B cell (primary cell): ENCODE measurements at places on chromosomes 4 and X. TPM values are rescaled to one million over a fixed set of nuclear protein-coding genes. Genes with fewer than 3 reads are reported as not detected.

Gene SHOX
- total RNA-seq, result not detected in 2 replicates

Gene MSX1
- not detected in 2 replicates for total RNA-seq

Gene GRIA2
- total RNA-seq, result not detected in 2 replicates

Gene ZMYM3
- total RNA-seq, result 40.0 and 40.6 TPM in 2 replicates

Gene TRIML2
- not detected in 2 replicates for total RNA-seq

Gene DCHS2
- total RNA-seq, result 0.02 and 0.27 TPM in 2 replicates

Gene CEP44
- total RNA-seq, result 23.3 and 25.2 TPM in 2 replicates

Gene GPR50
- not detected in 2 replicates for total RNA-seq

Gene SUPT20HL2
- total RNA-seq, result not detected in 2 replicates

Gene SERTM2
- not detected in 2 replicates for total RNA-seq

Gene AADAT
- total RNA-seq, result not detected in 2 replicates

Gene UGT2B11
- total RNA-seq, result not detected in 2 replicates

Gene PTPN13
- total RNA-seq, result 0.68 and 0.91 TPM in 2 replicates

Gene PAGE1
- not detected in 2 replicates for total RNA-seq

- DNase-seq, result peak; percentile 27
- H3K27ac ChIP-seq, result no peak overlapping the region
- H3K27me3 ChIP-seq, result no peaks in the 10 kb centered on the region
Observed at GRCh38 chr4:121462660-121463261, 81.9 kb upstream of the QRFPR start.

DNA sequence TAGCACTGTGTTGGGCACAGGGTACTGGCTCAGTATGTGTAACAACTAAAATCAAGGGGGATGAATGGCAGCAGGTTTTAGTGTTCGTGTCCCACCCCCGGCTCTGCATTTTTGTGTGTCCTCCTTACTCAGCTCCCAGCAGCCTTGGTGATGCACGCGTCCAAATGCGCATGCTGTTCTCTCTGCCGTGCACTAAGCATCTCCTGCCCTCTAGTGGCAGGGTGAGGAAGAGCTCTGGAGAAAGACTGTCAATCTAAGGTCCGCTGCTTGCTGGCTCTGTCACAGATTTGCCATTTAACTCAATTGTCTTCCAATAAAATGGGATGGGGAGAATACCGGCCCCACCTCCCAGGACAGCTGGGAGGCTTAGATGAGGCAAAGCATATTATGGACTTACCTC, 61.4 kb downstream of the WFS1 start:
- H3K36me3 ChIP-seq, result no peaks in the 10 kb centered on the region
- H3K4me1 ChIP-seq, result no peaks in the 10 kb centered on the region
- H3K4me3 ChIP-seq, result no peak overlapping the region
- H3K27ac ChIP-seq, result no peak overlapping the region

DNA sequence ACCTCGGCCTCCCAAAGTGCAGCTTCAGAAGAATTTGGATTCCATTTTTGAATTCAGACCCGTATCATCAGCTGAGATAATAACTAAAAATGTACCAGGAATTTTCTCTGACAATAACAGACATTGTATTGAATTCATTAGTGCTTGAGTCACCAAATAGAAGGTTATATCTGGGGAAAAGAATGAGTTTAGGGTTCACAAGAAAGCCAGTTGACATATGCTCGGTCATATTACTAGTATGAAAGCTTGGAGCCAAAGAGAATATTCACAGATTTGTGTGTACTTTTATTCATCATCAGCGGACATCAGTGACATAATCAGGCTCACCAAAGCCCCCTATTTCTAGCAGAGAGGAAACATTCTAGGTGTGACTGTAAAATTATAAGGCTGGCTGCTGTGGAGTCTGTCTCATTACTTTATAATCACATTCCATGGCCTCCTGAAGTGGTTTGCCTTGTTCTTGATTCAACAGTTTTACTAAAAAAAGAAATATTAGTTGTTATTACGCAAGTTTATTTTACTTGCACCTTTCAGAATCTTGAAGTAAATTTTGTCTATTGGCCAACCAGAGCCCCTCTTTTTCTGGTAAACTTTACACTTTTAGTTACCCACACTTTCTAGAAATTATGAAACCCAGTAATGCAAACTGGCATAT, 14.6 kb upstream of the DCTD start:
- H3K4me1 ChIP-seq, result no peaks in the 10 kb centered on the region
- H3K4me3 ChIP-seq, result no peak overlapping the region
- H3K27me3 ChIP-seq, result no peaks in the 10 kb centered on the region
- no peak overlapping the region for H3K27ac ChIP-seq
- DNase-seq, result no peak

DNA sequence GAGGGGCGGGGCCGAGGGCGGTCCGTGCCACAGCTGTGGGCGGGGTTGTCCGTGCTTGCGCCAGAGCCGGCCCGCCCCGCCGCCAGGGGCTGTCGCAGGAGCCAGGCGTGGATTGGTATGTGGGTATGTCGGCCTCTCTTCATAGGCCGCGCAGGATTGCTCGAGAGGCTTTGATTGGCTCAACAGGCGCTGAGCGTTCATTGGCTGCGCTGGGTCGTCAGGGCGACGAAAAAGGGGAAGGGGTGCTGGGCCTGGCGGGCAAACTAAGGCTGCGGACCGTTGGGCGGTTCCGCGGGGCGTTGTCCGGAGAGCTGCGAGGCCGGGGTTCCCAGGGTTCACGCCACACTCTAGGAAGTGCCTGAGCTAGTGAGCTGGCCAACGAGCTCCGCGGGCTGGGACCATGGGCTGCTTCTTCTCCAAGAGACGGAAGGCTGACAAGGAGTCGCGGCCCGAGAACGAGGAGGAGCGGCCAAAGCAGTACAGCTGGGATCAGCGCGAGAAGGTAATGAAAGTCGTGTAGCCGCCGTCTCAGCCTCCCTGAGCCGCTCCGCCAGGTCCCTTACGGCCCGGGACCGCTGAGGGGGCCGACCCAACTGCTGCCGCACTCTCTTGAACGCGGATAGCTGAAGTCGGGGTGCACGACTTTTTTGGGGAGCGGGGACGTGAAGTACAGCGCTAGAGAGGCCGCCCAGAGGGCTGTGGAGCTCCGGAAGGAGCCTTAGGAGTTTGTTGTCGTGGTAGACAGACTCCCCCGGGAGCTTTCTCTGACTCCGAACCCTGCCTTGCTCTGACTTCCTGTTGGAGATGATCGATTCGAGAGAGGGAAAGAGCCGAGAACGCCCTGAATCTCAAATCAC, at the start of gene RP2:
Gene RP2 (plus strand): TSS at position 343 of the 857 bp plus-strand sequence. CDS start 58 bp downstream, at position 401.
- peak within 1 kb of the TSS; percentile 75 for H3K27ac ChIP-seq
- peaks cover 22% of the 10 kb centered on the region for H3K4me1 ChIP-seq
- H3K4me3 ChIP-seq, result peak within 1 kb of the TSS; percentile 82

GRCh38 chrX:19332983-19333382, 10.7 kb upstream of the PDHA1 start:
- no peaks in the 10 kb centered on the region for H3K4me1 ChIP-seq
- no peak for DNase-seq
- no peak overlapping the region for H3K4me3 ChIP-seq
- H3K27me3 ChIP-seq, result no peaks in the 10 kb centered on the region

DNA sequence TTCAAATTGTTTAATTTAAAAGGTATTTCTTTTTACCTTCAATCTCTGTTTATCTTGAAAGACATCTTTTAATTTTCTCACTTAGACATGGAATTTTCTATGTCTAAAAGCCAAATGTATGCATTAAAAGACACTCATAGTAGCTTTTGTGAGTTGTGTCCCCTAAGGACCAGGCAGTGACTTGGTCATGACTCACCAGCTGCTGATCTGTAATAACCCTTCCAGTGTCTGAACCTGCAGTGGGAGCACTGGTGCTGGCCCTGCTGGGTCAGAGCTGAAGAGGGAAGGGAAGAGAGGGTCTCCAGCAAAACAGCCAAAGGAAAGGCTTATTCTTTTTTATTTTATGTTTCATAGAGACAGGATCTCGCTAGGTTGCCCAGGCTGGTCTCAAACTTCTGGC, 31.1 kb upstream of the SH3D19 start:
- H3K4me3 ChIP-seq, result no peak overlapping the region
- no peak for DNase-seq
- H3K4me1 ChIP-seq, result no peaks in the 10 kb centered on the region
- no peak overlapping the region for H3K27ac ChIP-seq

- no peaks in the 10 kb centered on the region for H3K4me1 ChIP-seq
- no peak for DNase-seq
- no peak overlapping the region for H3K4me3 ChIP-seq
- no peak overlapping the region for H3K27ac ChIP-seq
- H3K36me3 ChIP-seq, result no peaks in the 10 kb centered on the region
- H3K27me3 ChIP-seq, result no peaks in the 10 kb centered on the region
Observed at GRCh38 chrX:29926056-29926455, 289.3 kb upstream of the MAGEB2 start.

GRCh38 chr4:5489260-5489659, 219.1 kb downstream of the EVC2 start:
- H3K27ac ChIP-seq, result no peak overlapping the region
- no peak overlapping the region for H3K4me3 ChIP-seq
- no peaks in the 10 kb centered on the region for H3K4me1 ChIP-seq
- DNase-seq, result no peak
- H3K36me3 ChIP-seq, result no peaks in the 10 kb centered on the region

GRCh38 chr4:41525129-41525528, 12.8 kb upstream of the LIMCH1 start:
- no peak for DNase-seq
- H3K4me1 ChIP-seq, result no peaks in the 10 kb centered on the region
- H3K27ac ChIP-seq, result no peak overlapping the region

DNA sequence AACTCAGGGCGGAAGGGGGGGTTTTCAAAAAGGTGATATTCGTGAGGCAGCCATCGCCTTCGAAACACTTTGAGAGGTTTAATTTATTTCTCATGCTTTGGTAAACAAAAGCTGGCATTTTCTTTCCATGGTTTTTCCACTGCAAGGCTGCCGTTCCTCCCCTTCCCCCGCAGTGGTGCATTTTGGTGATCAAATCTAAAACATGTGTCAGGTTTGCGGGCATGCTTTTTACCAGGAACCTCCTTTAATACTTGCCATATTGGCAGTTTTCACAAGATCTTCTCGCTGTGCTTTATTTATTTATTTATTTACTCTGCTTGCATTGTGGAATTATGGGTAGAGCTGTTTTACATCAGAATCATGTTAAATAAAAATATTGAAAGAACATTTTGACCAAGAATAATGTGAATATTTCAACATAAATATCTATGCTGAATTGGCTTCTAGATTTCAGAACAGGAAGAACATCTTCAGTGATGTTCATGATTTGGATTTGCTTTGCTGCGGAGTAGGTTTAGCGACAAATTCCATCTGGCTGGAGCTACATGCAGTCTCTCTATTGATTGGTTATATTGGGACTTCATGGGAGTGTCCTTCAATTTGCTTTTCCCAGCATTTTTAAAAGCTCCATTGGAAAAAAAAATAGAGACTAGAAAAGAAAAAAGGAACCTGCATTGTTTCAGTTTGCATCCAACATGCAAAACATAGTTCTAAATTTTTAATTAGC, 54.4 kb downstream of the STOX2 start:
- H3K4me3 ChIP-seq, result no peak overlapping the region
- no peaks in the 10 kb centered on the region for H3K36me3 ChIP-seq
- no peak overlapping the region for H3K27ac ChIP-seq

DNA sequence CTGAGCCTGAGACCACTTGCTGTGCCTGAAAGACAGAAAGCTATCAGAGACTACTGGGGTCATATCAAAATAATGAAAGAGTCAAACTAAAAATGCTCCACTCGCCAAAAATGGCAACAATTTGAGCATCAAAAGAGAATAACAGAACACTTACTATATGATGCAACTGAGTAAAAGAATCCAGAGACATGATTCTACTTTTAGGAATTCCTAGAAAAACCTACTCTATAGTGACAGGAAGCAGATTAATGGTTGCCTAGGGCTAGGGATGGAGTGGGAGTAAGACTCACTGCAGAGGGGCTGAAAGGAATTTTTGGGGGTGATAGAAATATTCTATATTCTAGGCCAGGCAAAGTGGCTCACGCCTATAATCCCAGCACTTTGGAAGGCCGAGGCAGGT, 29.4 kb upstream of the SLAIN2 start:
- H3K27me3 ChIP-seq, result no peaks in the 10 kb centered on the region
- H3K4me3 ChIP-seq, result no peak overlapping the region
- no peaks in the 10 kb centered on the region for H3K4me1 ChIP-seq
- H3K36me3 ChIP-seq, result no peaks in the 10 kb centered on the region
- H3K27ac ChIP-seq, result no peak overlapping the region

DNA sequence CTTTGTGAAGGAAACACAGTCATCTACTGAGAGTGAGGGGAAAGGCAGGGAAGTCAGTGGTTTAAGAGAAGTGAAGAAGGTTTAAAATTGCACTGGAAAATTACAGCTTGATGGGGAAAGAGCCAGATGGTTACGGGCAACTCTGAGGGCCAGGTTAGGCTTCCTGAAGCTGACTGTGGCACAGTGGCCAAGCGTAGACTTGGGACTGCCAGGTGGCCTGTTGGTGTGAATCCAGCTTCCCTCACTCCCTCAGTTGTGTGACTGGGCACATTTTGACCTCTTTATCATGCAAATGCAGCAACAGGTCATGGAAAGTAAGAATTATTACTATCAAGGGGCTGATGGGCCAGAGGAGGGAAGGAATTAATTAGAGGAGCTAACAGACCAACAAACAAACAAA, 390.1 kb downstream of the UNC5C start:
- no peak for DNase-seq
- H3K36me3 ChIP-seq, result no peaks in the 10 kb centered on the region
- H3K4me3 ChIP-seq, result no peak overlapping the region
- no peaks in the 10 kb centered on the region for H3K4me1 ChIP-seq

DNA sequence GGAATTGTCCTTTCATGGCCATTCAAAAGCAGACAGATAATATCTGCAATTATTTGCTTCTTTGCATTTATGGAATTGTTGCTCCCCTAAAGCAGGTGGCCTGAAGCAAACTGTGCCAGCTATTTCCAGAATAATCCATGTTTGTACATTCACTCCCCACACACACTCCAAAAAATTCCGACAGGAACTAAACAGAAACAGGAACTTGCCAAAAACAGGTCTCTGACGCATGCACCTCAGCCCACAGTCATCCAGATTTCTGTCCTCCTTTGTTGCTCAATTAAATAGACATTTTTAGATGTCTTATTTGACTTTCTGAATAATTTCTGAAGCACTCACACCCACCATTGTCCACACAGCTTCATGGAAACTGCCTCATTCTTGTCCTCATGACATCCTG, 71.5 kb upstream of the EDNRA start:
- DNase-seq, result no peak
- no peaks in the 10 kb centered on the region for H3K4me1 ChIP-seq
- H3K27ac ChIP-seq, result no peak overlapping the region
- no peak overlapping the region for H3K4me3 ChIP-seq
- no peaks in the 10 kb centered on the region for H3K27me3 ChIP-seq

GRCh38 chr4:106343865-106344646, 24.5 kb downstream of the GIMD1 start:
- no peak overlapping the region for H3K4me3 ChIP-seq
- no peak for DNase-seq
- no peaks in the 10 kb centered on the region for H3K27me3 ChIP-seq
- no peak overlapping the region for H3K27ac ChIP-seq
- H3K4me1 ChIP-seq, result no peaks in the 10 kb centered on the region
- peaks cover 17% of the 10 kb centered on the region for H3K36me3 ChIP-seq

GRCh38 chrX:39767446-39767845, 330.3 kb downstream of the BCOR start:
- H3K27ac ChIP-seq, result no peak overlapping the region
- no peaks in the 10 kb centered on the region for H3K36me3 ChIP-seq
- no peak overlapping the region for H3K4me3 ChIP-seq
- no peaks in the 10 kb centered on the region for H3K27me3 ChIP-seq

- H3K27me3 ChIP-seq, result no peaks in the 10 kb centered on the region
- H3K36me3 ChIP-seq, result no peaks in the 10 kb centered on the region
- H3K4me3 ChIP-seq, result no peak overlapping the region
- H3K4me1 ChIP-seq, result no peaks in the 10 kb centered on the region
Observed at GRCh38 chr4:13143222-13144070, 340.7 kb downstream of the RAB28 start.

- H3K27ac ChIP-seq, result no peak overlapping the region
- no peak for DNase-seq
- peaks cover 4% of the 10 kb centered on the region for H3K36me3 ChIP-seq
- H3K27me3 ChIP-seq, result no peaks in the 10 kb centered on the region
Observed at GRCh38 chr4:87360338-87360935, 30.6 kb downstream of the HSD17B11 start.
